ENCODE measurements at places on chromosomes 5 and 9.

- DNase-seq: no peak
These were observed 30.7 kb downstream of the PPARGC1B start for GRCh38 chr5:149760854-149761187.

GRCh38 chr9:70083429-70083828, 39.8 kb downstream of the MAMDC2 start:
- DNase-seq: no peak

DNA sequence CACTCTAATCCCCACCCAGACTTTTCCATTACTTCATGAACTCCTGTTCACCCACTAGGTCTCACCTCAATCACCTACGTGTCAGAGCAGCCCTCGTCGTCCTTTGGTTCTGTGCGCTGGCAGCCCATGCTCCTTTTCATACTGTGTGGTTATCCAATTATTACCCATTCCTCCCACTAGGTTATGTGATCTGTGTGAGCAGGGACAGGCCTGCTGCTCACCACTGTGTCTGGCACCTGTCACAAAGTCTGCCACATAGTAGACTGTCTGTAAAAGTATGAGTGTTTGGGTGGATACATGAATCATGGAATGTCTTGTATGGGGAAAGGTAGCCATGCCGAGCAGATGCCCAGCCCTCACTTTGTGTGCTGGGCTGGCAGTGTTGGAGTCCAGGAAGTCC, 12.1 kb upstream of the SMAD5 start:
- DNase-seq: no peak

DNA sequence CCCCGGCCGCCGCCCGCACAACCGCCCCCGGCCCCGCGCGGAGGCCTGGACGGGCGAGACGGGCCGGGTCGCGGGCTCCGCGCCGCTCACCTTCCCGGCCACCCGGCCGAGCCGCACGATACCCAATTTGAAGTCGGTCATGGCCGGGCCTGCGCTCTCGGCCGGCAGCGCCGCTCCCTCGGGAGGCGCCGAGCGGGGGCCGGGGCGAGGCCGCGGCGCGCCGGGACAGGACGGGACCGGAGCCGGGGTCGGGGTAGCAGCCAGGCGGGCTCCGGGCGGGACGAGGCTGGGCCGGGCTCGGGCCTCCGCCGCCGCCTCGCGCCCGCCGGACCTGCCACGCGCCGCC, 216 bp downstream of the ZMYND19 start:
- DNase-seq: no peak

GRCh38 chr9:130631331-130632080, 32.9 kb upstream of the PRDM12 start:
- no peak for DNase-seq

- DNase-seq: no peak
These were observed 317.8 kb downstream of the ADGRV1 start for GRCh38 chr5:90876366-90876765.

- DNase-seq: no peak
These were observed 5.2 kb upstream of the CRB2 start for GRCh38 chr9:123350590-123351310.

- DNase-seq: no peak
These were observed 273.7 kb downstream of the FANCC start for GRCh38 chr9:95043826-95044225.

DNA sequence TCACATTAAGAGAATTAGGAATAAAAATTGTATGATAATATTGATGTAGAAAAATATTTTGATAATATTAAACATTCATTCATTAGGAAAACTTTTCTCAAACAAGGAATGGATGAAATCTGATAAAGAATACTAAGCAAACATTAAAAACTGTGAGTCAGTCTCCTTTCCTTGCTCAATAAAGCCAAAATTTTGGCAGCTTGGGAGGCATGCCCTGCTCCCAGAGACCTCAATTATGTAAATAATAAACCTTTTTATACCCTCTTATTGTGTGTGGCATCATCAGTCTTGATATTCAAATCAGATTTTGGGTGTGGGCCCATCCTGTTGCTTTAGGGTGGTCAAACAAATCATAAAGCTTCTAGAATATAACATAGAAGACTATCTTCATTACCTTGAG, 36.6 kb upstream of the CCL21 start:
- no peak for DNase-seq

- no peak for DNase-seq
These were observed 55.5 kb downstream of the MYO10 start for GRCh38 chr5:16880547-16880946.

GRCh38 chr5:86170194-86170593, 447.5 kb upstream of the COX7C start:
- DNase-seq: no peak

- DNase-seq: no peak
These were observed 105.4 kb downstream of the DCP2 start for GRCh38 chr5:113081881-113082546.

DNA sequence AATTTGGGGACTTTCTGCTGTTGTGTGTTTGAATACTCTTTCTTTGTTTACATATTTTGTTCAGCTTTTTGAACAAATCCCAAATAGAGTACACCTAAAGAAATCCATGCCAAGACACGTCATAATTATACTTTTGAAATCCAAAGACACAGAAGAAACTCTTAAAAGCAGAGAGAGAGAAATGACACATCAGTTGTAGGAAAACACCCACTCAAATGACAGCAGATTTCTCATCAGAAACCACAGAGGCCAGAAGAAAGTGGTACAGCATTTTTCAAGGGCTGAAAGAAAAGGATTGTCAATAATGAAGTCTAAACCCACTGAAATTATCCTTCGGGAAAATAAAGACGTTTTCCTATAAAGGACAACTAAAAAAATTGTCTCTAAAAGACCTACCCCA, 378.6 kb downstream of the GADD45G start:
- DNase-seq: no peak

- no peak for DNase-seq
These were observed 83.7 kb upstream of the IRX4 start for GRCh38 chr5:1966461-1966860.

DNA sequence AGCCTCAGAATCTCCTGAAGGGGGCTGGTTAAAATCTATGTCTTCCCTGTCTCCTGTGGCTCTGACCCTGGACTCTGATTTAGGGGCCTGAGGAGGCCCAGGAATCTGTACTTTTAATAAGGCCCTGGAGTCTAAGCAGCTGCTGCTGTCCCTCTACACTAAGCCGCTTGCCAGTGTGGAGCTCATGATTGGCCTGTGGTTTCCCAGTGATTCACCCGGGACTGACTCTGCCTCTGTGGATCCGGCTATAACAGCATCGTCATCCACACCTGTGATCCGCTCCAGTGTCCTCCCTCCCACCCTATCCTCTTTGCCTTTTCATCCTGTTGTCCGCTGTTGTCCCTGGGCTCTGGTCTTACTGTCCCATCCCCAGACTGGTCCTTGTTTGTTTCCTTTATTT, 3.7 kb downstream of the SLC31A2 start:
- DNase-seq: no peak

GRCh38 chr5:117504305-117504704, 929.7 kb upstream of the SEMA6A start:
- DNase-seq: no peak

DNA sequence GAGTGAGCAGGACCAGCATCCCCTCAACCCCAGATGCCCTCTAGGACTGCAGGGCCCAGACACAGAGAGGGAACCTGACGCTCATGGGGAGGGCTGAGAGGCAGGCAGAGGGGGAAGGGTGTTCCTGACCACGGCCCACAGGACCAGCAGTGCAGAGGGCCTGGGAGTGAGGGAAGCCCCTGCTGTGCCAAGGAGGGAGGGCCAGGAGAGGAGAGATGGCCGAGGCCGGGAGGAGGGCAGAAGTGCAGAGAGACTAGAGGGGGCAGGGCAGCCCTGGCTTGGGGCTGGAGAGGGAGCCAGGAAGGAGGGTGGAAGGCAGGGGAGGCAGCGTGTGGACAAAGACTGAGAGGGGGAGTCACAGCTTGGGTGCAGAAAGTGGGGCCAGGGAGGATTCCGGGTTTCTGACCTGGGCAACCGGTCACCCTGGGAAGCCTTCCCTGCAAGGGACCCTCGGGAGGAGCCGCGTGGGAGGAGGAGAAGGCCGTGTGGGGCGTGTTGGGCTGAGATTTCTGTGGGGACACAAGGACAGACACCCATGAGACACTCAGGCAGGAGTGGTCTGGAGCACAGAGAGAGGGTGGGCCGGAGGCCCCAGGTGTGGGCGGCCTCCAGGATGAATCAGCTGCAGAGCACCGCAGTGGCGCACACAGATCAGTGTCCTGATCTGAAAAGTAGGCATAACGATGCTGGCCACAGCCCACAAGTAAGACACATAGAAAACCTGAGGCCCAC, 117.5 kb downstream of the ADAMTS2 start:
- DNase-seq: no peak

DNA sequence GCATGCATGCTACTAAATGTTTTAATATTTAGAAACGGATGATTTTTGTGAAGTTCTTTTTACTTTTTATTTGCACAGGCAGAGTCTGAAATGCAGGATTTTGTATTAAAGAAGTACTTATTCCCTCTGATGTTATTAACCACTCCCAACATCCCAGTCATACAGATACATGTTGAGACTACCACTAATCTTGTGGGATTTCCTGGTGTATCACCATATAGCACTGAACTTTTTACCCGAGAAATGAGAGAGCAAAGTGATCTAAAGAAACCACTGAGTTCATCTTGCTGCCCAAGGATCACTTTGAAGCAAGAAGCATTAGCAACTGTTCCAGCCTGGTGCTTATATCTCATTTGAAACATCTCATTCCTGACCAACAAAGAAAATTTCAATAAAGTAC, 443.8 kb downstream of the BNC2 start:
- no peak for DNase-seq

DNA sequence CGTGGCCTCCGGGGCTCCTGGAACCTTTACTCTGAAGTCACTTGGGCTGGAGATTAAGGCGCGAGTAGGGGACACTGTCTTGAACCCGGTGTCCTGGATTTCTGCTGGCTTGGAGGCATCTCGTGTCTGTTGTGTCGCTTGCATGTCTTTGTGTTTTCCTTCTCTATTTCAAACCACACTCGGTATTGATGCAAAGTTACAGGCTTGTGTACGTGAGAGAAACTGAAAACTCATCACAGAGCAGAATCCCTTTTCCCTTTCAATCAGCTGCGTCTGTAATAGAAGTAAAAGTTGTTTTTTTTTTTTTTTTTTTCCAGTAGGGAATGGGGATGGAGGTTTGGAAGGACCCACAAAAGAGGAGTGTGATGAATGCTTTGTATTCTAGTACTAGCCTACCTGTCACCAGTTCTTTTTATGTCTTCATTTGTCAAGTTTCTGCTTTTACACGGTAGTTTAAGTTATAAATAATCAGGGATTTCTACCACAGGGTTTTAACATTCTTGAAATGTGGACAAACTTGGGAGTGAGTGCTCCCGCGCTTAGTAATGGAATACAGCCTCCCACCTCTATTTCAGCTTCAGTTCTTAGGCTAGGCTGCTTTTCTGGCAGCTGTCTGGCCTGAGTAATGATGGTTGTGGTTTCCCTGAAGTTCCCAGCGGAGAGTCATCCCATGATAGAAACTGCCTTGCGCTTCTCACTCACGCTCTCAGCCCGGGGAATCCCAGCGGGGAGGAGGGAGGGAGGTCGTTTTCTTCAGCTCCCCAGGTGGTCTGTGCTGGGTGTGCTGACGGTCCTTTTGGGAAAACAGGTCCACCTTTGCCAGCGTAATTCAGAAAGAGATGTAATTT, 763 bp downstream of the TJP2 start:
- peak; percentile 8 for DNase-seq

DNA sequence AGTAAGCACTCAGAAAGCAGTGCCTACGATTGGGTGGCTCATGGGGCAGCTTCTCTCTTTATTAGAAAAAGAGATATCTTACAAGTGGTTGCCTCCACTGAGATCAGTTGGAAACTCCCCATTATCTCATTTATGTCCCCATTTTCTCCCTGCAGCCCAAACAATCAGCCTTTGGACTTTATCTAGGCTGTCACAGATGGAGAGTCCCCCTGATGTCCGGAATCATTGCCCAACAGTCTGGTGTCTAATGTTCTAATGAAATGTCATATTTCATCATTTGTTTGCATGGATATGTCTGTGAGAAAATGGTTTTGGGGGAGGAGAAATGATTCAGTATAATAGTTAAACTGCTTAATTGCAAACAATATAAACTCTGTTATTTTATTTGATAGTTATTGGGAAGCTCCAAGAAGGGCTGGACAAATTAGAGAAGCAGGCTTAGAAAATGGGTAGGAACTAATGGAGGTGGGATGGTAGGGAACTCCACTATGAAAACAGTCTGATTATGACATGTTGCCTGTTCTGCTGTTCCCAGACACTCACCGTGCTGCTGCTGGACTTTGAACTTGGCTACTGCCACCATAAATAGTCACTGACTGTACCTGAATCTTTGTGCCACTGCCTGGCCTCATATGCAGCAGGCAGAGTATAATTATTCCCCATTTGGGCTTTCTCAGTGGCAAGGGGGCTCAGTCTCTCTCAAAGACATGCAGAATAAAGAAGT, 38.3 kb upstream of the SMAD5 start:
- no peak for DNase-seq

DNA sequence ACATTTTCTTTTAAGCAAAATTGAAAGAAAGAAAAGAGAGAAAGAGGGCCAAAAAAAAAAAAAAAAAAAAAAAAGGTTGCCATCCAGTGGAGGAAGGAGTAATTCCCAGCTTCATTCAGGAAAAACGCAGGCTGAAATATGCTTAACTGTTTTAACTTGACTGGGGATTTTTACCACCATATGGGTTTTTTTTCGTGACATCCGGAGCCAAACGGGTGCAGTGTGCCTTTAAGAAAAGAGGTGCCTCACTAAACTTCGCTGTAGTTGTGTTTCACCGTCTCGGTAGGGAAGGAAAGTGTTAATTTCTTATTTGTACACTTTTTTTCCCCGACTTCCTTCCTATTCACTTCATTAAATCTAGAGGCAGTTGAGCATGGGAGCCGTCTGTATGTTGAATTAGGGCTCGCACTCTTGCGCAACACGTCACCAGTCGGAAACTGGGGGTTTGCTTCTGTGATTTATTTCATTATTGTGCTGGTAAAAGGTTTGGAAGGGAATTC, 143.0 kb downstream of the SMARCA2 start:
- peak; percentile 56 for DNase-seq

DNA sequence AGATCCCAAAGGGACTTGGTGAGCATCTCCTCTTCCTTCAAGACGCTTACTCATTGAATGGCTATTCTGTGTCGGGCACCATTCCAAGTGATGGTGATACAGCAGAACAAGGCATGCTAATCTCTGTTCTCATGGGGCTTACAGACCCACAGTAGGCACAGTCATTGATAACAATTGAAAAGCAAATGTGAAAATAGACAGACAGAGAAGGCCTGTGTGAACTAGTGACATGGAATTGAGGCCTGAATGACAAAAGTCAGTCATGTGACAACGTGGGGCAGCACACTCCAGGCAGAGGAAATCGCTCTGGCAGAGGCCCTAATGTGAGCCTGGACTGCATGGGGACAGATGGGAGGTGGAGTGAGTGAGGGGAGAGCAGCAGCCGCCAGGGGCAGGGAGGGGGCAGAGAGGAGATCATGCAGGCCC, 70.7 kb upstream of the CPLX2 start:
- no peak for DNase-seq

GRCh38 chr9:92189782-92190535, 74.7 kb upstream of the SPTLC1 start:
- DNase-seq: no peak
